ENCODE measurements at places on chromosomes 4 and X.

- DNase-seq = no peak
Observed at GRCh38 chr4:150972592-150972991, 42.5 kb downstream of the LRBA start.

- no peak for DNase-seq
Observed at GRCh38 chr4:187276736-187277408, 553.2 kb upstream of the FAT1 start.

GRCh38 chr4:92251711-92252110 is 52.1 kb upstream of the GRID2 start:
- no peak for DNase-seq

- DNase-seq = no peak
Observed at GRCh38 chr4:63123441-63123840, 1285.8 kb downstream of the TECRL start.

GRCh38 chr4:78162342-78162741 is 105.2 kb downstream of the FRAS1 start:
- DNase-seq = no peak

DNA sequence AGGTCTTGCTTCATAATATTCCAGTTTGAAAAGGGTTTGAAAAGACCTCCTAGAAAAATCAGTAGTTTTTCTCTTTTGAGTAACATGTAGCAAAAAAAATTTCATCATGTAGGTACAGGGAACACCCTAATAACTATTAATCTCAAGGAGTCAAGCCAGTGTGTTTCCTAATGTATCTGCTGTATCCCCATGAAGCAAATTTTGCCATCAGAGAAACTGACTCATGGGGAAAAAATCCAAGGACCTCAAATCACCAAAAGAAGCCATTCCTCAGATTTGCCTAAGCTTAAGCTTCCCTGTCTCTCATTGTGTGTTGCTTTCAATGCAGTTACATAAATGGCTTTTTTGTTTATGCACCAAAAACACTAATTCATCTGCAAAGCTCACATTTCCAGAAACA is 29.7 kb downstream of the F9 start:
- DNase-seq = no peak
